Stimulated activated CD8-positive, alpha-beta memory T cell treated with anti-CD3 and anti-CD28 coated beads, Interleukin-15, amount 100 ng/mL, for 24 hours (primary cell): ENCODE measurements at places on chromosomes 7 and 10.

- no peak for DNase-seq
Measured at GRCh38 chr10:63554657-63555056, 33.5 kb downstream of the REEP3 start.

DNA sequence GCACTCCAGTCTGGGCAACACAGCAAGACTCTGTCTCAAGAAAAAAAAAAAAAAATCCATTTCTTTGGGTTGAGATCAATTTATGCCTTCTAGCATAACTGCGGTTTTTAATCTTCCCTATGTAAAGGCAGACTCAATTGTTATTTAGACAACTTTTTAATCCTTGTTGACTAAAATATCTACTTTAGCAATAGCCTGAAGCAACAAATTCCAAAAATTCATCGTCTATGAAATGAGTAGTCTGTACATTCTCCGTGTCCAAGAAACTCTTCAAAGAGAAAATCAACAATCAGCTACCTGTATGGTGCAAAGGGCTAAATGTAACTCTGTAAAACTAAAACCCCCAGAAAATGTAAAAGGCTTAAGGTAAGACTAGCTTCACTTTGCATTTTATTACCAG, 22.8 kb downstream of the LAMB1 start:
- no peak for DNase-seq

GRCh38 chr10:98312822-98313221, 44.8 kb upstream of the LOXL4 start:
- no peak for DNase-seq

GRCh38 chr10:86848747-86849146, 92.3 kb downstream of the BMPR1A start:
- DNase-seq = no peak

GRCh38 chr10:2619916-2620315, 447.4 kb upstream of the PFKP start:
- no peak for DNase-seq

- no peak for DNase-seq
Measured at GRCh38 chr10:96891840-96892239, 59.7 kb downstream of the LCOR start.

DNA sequence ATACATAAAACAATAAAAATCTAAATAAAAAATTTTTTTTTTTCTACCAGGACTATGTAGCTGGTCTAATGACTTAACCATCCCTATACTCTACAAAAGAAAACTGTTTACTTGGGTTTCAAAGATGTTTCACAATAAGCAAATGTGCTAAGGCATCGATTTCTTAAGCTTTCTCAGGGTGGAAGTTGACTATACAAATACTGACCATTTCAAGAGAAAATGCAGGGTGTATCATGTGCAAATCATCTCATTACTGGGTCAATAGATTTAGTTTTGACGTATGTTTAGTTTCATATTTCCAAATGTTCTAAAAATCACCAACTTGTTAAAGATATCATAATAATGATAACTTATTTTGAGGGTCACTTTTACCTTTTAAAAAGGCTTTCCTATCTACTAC, 7.5 kb downstream of the NRP1 start:
- no peak for DNase-seq

GRCh38 chr10:46294641-46295220, 7.9 kb downstream of the ANTXRL start:
- DNase-seq = no peak

- DNase-seq = no peak
Measured at GRCh38 chr10:5587151-5588079, 62.7 kb downstream of the CALML3 start.

GRCh38 chr10:43403911-43404703, 4.9 kb downstream of the HNRNPF start:
- no peak for DNase-seq

DNA sequence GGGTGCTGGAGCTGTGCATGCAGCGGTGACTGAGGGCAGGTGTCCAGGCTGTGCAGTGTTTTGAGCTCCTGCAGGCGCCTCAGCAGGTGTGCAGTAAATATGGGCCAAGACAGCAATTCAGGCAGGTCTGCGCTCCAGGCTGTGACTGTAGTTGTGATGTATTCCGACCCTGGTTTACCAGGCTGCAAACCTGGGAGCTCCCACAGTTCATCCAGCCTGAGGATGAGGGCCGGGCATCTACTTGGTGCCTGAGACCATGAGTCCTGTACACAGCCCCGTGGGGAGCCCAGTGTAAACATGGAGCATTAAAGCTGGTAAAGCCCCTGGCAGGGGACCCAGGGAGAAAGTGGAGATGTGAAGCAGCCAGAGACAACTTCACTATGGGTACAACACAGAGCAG, 82.8 kb downstream of the VOPP1 start:
- no peak for DNase-seq

DNA sequence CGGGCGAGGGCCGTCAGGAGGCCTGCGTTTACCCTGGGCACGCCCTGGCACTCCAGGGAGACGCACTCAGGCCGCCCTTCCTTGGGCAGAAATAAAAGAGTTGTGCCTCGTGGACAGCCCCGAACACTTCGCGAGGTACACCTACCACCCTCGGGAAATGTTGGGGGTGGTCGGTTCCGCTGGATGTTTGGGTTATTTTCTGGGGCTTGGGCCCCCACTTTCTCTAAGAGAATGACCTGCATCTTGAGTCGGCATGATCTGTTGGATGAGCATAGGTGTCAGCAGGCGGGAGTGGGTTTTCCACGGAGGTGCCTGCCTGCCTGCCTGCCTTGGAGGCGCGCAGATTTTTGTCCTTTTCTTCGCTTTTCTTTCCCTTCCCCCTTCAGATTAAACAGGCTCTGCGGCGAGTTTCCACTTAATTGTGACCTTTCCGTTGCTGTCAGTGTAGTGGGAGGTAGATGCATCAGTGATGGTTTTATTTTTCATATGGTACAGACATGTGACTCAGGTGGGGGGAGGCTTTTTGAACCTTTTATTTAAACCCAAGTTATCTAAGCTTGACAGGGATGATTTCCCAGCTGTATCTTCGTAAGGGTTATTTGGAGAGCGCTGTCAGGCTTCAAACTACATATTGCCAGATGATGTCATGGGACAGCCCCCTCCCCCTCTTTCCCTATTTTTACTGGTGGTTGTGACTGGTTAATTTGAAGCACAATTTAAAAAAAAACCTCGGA, 661 bp downstream of the HECTD2 start:
- DNase-seq = no peak

GRCh38 chr7:112199035-112199655, 7.1 kb downstream of the DOCK4 start:
- DNase-seq = no peak

DNA sequence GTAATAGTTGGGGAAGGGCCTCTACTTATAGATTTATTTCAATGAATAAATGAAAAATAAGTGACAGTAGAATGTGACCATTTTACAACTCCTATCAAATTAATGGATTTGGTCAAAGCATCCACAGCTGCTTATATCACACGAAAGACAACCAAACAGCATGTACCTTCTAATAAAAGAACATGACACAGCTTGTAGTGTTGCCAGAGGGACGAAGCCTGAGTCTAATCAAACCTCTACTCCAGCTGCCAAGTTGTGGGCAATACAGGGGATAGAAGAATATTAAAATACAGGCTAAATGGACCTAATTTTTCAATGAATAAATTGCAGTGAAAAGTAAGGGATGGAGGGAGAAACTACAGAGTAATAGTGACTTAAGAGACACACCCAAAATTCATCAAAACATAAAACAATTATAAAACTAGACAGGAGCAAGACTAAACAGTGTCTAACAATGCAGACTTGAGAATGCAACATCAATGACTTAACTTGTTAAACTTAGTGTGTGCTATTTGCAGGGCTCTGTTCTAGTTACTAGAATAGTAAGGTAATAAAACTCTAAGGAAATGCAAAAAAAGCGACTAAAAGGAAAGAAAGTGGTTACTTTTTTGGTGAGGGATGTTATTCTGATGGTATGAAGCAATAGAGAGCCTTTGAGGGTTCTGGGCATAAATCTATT, 853.8 kb downstream of the GRM8 start:
- DNase-seq = no peak

DNA sequence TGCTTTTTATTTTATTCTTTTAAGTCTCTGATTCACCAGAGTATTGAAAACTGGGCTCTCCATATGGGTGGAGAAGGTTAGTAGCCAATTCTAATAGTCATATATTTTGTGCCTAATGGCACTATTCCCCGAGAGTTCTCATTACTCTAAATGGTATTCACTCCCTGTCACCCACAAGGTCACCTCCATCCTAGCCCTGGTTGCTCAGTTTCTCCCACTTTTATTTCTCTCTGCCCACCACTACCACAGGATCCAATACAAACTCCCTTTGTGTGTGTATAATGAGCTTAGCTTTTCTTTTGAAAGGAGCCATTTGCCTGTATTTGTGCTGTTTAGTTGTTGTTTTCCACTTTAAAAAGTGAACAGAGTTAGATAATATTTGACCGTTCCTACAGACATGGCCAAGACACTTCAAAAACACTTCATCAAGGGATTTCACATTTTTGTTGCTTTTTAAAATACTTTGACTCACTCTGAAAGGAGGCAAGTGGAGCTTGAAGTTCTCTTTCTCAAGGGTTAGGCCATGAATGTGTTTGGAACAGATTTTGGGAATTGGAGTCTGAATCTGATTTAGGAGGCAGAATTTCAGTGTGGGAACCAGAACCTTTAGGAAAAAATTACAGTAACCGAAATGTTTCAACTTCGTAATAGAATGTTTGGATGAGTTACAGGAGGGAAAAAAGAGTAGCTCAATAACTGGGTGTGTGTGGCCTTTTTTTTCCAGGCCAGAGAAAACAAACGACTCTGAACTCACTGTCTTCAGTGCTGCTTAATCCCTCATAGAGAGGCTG, 321.3 kb downstream of the BICC1 start:
- no peak for DNase-seq

DNA sequence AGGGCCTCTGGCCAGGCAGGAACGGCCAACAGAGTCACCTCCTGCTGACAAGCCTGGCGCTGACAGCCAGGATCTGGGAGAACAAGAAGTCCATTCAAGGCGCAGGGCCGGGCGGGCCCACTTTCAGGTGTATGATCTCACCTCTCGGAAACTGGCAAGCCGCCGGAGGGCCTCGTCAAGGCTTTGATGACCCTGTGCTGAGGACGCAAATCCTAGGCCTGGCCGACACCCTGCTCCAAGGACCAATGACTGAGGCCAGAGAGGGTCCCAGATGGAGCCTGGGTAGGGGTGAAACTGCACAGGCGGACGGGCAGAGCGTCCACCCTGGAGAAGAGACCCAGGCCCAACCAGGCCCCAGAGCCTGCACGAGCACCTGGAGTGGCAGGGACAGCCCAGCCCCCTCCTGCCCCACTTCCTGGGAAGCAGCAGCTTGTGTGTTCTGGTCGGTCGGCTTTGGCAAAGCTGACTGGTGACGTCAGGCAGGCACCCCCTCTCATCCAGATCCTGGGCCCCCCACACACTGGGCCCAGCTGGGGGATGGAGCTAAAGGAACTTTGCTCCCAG, 30.6 kb downstream of the MYL10 start:
- no peak for DNase-seq

DNA sequence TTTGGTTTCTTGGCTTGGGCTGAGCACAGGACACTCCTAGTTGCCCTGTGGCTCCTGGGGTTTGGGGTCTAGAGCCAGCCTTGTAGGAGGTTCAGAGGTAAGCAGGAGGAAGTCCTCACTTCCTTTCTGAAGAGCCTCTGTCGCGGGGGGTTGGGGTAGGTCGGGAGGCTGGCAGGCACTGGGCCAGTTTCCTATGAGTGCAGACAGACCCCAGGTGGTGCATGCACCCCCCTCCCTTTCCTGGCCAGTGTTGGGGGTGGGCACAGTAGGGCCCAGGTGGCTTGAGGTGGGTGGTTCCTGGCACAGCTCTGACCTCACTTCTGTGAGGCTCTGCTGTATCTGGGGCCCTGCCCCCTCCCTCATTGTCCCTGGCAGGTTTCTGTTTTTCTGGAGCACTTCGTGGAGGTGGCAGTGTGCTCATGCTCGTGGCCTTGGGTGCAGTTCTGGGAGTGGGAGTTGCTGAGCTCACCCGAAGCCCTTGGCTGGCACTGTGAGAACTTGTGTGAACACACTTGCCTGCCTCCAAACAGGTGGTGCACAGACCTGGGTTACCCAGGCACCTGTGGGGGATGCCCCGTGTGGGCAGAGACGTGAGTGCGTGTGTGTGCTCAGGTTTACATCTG, 1.8 kb downstream of the PALD1 start:
- no peak for DNase-seq

DNA sequence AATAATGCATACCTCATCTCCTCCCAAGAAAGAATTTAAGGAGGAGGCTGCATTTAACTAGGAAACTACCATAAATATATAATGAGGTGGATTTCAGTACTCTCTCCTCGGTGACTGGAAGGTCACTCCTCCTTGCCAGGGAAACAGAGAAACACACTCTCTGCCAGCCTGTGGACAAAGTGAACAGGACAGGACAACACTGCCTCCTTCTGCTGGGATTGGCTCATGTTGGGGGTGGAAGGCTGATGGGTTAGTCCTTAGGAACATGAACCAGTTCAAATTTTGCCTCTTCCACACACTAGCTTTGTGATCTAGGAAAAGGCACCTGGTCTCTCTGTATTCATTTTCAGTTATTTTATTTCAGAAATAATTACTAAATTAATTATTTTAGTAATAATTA, 50.6 kb upstream of the STEAP4 start:
- no peak for DNase-seq

GRCh38 chr7:24169077-24169624, 114.8 kb upstream of the NPY start:
- DNase-seq = no peak

- DNase-seq = no peak
Measured at GRCh38 chr10:79335470-79336235, 11.6 kb upstream of the PPIF start.

DNA sequence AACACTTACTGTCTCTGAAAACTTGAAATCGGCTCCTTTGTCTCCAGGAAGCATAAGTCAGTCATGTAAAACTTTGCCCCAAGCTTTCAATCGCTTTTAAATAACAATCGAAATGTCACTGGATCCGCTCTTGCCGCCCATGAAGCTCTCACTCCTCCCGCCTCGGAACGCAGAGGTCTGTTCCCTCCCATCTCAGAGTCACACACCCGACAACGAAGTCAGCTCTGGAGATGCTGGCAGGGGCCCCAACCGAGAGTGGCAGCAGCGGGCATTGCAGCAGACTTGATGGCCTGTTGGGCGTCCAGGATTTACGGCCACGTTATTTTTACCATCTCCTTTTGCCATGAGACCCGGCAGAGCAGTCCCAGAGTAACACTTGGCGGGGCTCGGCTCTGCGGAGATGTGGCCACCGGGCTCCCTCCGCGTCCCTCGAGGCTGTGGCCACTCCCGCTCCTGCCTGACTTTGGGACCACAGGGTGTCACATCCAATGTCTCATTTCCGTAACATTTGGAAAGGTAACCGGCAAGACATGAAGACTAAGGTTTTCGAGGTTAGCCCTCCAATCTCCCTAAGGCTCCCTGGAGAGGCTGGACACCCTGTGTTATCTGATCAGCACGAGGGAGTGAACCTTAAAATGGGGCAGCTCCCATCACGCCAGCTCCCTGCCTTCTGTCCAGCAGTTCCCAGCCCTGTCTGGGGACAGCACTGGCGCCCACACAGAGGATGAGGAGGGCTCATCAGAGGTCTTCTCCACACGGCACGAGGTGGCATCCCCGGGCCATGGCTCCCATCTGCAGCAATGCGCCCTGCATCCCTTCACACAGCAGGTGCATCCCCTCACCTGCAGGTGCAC, 62.8 kb upstream of the ADGRA1 start:
- DNase-seq = no peak

- DNase-seq = no peak
Measured at GRCh38 chr10:8213735-8214134, 159.2 kb downstream of the GATA3 start.
